ENCODE measurements at places on chromosomes 1 and 21.

DNA sequence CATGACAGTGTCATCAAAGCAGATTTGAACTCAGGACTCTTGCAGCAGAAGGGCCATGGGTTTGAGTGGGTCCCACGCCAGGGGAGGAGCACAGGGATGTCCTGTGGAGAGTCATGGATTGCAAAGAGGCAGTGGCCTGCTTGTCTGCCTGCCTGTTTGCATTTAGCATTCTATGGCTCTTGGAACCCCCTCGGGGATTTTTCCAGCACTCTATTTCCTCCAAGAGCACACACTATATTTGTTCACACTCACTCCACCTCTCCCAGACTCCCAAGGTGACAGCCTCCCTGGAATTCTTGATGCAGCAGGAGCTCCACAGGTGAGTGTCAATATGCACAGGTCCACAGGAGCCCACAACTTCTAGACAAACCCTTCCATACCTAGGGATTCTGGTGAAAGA is 73.1 kb upstream of the LRRN2 start:
- DNase-seq: no peak

DNA sequence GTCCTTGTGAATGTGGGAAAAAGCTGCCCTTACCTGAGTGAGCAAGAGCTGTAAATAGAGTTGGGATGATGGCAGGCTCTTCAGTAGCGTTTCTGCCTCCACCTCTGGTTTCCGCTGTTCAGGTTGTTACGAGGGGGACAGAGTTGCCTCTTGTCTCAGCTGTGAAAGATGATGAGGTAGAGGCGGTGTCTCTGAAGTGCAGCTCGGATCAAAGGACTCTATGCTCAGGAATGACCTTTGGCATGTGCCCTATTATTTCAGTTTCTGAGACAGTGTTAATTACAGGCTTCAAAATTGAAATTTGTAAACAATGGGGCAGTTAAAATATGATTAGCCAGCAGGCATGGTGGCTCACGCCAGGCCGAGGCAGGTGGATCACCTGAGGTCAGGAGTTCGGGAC is 70.3 kb downstream of the VPS26C start:
- no peak for DNase-seq

GRCh38 chr1:179598631-179599030 is 7.0 kb downstream of the TDRD5 start:
- DNase-seq: no peak

GRCh38 chr1:47842228-47842919 is 154.8 kb downstream of the TRABD2B start:
- DNase-seq: no peak

DNA sequence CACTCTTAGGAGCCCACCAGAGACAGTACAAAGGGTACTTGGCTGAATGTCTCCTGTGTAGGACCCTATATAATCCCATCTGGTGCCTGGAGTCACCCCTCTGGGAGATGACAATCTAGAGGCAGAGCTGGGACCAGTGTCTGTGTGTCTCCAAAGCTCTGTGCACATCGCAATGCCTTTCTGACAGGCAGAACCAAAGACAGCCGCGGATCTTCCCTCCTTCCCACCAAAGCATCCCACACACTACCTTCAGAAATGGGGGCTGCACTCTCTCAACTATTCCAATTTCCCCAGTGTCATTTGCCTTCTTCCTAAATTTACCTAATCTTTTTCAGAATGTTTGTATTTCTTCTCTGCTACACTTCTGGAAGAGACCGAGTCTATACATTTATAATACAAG is 12.0 kb downstream of the PGBD5 start:
- no peak for DNase-seq

DNA sequence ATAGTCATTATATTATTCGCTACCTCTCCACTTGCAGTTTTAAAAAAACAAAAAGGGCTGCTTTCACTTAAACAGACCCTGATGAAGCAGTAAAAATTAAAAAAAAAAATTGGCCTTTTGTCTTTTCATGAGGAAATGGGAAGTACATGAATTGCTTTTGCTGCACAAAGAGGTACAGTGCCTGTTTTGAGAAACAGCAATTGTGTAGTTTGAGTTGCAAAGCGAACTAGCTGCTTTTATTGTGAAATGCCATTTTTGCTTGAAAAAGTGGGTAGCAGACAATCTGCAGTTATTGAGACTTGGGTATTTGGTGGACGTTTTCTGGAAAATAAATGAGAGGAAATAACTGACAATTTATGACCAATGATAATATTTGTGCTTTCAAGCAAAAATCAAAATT is 7.0 kb downstream of the DIP2A start:
- no peak for DNase-seq

DNA sequence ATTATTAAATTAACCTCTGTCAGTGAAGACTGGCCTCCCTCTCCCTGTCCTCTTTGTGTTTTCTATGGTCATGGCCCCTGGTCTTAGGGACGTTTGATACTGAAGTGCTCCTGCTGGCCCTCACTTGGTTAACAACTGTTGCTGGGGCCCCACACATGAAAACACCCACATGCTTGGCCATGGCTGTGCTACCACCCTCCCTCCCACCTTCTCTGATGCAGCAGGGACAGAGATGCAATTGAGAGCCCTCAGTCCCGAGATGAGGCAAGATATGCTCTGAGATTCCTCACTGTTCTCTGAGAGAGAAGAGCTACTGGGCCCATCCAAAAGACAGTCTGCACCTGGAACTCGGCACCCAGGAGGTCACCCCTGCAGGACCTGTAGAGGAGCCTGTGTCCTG is 33.3 kb downstream of the NCMAP start:
- DNase-seq: no peak

GRCh38 chr1:219120624-219121544 is 52.8 kb upstream of the LYPLAL1 start:
- DNase-seq: no peak

- no peak for DNase-seq
Observed at GRCh38 chr1:209238356-209238755, 345.2 kb upstream of the CAMK1G start.

GRCh38 chr1:118132000-118132399 is 53.0 kb downstream of the SPAG17 start:
- DNase-seq: no peak

DNA sequence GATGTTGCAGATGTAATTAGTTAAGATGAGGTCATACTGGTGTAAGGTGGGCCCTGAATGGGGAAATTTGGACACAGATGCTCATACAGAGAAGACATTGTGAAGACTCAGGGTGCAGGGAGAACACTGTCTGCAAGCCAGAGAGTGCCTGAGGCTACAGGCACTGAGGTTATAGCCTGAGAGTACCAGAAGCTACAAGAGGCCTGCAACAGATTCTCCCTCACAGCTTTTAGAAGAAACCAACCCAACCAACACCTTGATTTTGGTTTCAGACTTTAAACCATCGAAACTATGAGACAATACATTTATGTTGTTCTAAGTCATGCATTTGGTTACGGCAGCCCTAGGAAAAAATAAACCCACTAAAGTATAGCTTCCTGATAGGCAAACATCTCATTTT is 321.7 kb upstream of the USP25 start:
- no peak for DNase-seq

DNA sequence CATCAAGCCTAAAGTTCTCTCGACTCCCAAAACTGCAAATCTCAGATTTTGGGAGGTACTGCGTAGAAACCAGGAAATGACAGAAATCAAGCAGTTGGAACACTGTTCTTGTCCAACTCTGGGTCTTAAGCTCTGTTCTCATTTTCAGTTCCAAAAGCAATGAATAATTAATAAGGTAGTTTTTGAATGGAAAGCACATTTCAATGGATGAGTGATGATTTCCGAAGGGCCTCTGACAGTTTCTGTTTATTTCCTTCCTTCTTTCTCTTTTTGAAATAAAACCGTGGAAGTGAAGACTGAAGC is 20.9 kb upstream of the TARBP1 start:
- no peak for DNase-seq

DNA sequence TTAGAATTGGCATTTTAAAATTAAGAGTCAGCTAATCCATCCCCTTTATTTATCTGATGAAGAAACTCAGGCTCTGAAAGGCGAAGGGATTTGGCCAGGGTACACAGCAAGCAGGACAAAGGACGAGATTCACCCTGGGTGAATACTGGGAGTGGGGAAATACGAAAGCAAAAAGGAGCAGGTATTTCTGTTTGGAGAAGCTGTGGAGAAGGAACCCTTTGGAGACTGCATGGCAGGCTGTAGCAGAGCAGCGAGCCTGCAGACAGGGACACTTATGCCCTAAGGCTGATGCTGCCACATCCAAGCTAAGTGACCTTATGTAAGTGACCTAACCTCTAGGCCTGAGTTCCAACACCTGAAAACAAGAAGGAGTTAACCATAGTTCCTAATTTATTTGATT is 207.2 kb upstream of the C1orf87 start:
- DNase-seq: no peak

- DNase-seq: no peak
Observed at GRCh38 chr1:194295685-194296084, 1109.3 kb upstream of the B3GALT2 start.

GRCh38 chr1:56258371-56258770 is 321.0 kb downstream of the PLPP3 start:
- no peak for DNase-seq

- no peak for DNase-seq
Observed at GRCh38 chr1:88646476-88647248, 37.4 kb upstream of the PKN2 start.

GRCh38 chr1:44714944-44715571 is 15.9 kb downstream of the RNU5D-1 start:
- peak; percentile 66 for DNase-seq

- no peak for DNase-seq
Observed at GRCh38 chr1:9613625-9614299, 25.1 kb downstream of the TMEM201 start.

DNA sequence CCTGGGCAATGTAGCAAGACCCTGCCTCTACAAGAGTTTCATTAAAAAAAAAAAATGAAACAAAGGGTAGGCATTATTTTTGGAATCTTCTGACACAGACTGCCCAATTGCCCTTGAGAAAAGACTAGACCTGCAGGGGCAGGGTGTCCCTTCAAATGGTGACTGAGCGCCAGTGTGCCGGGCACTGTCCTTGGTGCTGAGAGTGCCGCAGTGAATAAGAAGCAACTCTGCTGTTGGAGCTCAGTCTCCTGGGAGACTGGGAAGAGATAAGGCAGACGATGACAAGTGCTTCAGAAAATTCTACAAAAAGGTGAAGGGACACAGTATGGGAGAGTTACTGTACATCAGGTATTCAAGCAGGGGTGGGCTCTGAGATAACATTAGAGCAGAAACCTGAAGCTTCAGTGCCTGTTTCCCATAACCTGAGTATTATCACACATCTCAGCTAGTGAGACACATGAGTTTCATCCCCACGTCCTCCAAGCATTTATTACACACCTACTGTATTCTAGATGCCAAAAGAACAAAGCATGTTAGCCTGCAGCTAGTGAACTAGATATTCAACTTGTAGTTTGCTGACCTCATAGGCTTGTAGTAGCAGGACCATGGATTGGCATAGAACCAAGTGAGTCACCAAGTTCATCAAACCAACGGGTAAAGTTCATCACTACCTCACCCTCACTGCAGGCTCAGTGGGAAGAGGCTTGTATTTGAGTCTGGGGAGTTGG is 18.4 kb upstream of the RPL11 start:
- peak; percentile 33 for DNase-seq

- DNase-seq: no peak
Observed at GRCh38 chr1:221286399-221286798, 407.2 kb downstream of the HLX start.

- DNase-seq: no peak
Observed at GRCh38 chr1:93989601-93990000, 80.4 kb upstream of the GCLM start.

DNA sequence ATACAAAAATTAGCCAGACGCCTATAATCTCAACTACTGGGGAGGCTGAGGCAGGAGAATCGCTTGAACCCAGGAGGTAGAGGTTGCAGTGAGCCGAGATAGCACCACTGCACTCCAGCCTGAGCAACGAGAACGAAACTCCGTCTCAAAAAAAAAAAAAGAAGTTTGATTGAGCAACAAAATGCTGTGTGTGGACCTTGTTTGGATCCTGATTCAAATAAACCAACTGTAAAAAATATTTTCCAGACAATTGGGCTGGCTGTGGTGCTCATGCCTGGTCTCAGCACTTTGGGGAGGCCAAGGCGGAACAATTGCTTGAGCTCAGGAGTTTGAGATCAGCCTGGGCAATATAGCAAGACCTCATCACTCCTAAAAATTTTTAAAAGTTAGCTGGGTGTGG is 16.8 kb downstream of the PTAFR start:
- no peak for DNase-seq

DNA sequence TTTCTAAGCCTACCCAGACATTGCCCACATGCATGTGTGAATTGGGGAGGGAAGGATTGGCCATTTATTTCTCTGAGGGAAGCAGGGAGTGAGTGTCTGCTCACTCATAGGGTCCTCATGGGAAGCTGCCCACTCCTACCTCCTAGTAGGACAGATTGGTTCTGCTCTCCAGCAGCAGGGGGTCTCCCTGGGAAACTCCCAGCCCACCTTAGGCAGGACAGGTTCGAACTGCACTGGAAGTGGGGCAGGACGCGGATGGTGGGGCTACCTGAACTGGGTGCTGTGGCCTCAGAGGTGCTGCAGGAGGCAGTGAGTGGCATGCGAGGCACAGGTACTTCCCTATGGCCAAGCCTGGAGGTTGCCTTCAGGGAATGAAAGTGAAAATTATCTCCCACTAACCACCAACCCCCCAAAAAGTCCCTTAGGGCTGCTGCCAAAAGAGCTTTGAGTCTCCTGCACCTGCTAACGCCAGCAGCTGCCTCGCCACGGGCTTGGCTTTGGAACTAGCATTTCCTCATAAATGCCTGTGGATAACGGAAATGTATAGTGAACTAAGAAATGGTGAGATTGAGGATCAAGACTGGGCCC is 157.0 kb upstream of the COA6 start:
- no peak for DNase-seq

GRCh38 chr1:85351202-85351828 is 74.9 kb upstream of the BCL10 start:
- no peak for DNase-seq

- DNase-seq: no peak
Observed at GRCh38 chr1:11714831-11715575, 20.9 kb upstream of the AGTRAP start.

DNA sequence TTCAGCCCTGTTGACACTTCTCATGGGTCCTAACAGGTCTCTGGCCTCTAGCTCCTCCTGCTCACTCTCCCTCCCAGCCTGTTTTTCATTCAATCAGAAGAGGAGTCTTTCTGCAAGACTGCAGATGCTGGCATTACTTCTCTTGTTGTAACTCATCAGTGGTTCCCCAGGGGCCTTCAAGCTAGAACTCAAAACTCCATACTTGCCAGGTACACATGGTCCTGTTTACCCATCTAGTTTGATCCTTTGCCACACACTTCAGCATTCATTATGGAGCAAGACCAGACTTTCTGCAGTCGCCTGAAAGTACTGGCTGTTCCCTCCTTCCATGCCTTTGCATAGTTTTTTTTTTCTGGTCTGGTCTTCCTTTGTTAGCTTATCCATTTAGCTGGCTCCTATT is 47.9 kb downstream of the SERBP1 start:
- DNase-seq: no peak

GRCh38 chr1:212257157-212257556 is 28.1 kb upstream of the PPP2R5A start:
- no peak for DNase-seq

DNA sequence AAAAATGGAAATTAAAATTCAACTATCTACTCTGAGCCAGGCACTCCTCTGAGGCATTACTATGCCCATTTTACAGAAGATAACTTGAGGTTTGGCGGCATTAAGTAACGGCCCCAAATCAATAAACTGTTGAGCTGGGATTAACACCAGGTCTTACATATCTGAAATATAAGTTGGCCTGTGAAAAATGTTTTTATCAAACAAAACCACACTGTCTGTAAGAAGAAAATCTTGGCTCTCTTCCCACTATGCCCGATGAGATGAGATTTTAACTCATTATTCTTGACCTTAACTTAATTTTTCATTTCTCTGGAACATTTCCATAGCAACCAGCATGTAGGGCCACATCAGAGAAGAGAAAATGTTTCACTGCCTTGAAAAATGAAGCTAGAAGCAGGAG is 21.8 kb downstream of the RC3H1 start:
- DNase-seq: no peak

Data from activated naive CD8-positive, alpha-beta T cell treated with anti-CD3 and anti-CD28 coated beads, Interleukin-2, amount 50 U/mL, for 24 hours (primary cell).